Mammary epithelial cell (primary cell): ENCODE measurements at places on chromosomes 6 and 20.

GRCh38 chr6:168206186-168206585, 113.4 kb downstream of the DACT2 start:
- no peak for DNase-seq

- DNase-seq, result peak; percentile 89
Observed at GRCh38 chr20:53621482-53622246, 28.0 kb upstream of the ZNF217 start.

GRCh38 chr6:29516108-29516507, 28.4 kb upstream of the MAS1L start:
- DNase-seq, result peak; percentile 93

GRCh38 chr6:56843476-56844349, 111.2 kb upstream of the BEND6 start:
- peak; percentile 81 for DNase-seq

GRCh38 chr6:142412241-142412640, 110.4 kb downstream of the ADGRG6 start:
- no peak for DNase-seq

DNA sequence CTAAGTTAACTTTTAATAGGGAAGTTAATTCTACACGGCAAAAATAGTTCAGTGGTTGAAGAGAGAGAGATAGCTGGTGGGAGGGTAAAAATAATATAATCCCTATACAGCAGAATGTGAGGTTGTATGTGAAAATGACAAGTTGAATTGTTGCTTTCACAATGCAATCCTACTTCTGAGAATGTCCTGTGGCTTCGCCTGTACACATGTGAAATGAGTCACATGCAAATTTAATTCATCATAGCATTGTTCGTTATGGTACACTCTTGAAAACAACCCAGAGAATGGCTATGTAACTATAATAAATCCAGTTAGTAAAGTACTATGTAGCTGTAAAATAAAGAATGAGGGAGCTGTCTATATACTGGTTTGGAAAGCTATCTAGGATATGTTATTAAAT, 46.0 kb upstream of the HINT3 start:
- peak; percentile 44 for DNase-seq

GRCh38 chr6:16524380-16524707, 236.9 kb downstream of the ATXN1 start:
- DNase-seq, result peak; percentile 44

GRCh38 chr6:54586251-54586650, 260.3 kb upstream of the FAM83B start:
- peak; percentile 8 for DNase-seq

DNA sequence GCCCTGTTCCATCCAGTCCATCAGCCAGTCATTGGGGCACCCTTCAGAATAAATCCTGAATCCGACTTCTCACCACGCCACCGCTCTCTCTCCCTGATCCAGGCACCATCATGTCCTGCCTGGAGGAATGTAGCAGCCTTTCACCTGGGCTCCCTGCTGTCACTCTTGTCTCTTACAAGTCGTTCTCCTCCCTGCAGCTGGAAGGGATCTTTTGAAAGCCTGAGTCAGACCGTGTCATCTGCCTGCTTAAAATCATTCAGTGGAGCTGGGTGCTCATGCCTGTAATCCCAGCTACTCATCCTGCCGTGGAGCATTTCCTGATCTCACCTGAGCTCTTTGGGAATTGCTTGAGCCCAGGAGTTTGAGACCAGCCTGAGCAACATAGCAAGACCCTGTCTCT, 19.2 kb upstream of the KCNG1 start:
- peak; percentile 35 for DNase-seq
